ENCODE measurements at places on chromosomes 7 and 10.

DNA sequence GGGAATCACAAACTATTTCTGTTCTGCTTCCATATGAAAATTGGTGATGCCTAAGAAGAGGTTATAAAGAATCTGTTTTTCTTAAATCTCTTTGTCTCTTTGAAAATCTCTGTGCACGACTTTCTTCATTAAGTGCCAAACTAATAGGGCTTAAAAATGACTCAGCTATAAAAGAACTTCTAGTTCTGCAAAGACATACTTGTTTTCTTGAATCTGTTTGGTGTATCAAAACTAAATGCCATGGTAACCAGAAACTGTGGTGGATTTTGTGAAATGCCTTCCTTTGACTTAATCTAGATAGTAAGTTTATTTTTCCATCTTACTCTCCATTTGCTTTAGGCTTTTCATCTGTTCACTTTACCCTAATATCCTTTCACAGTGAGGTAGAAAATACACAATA, 417.8 kb downstream of the PARD3 start:
- no peak for DNase-seq

GRCh38 chr10:43079856-43080255, 3.0 kb downstream of the RET start:
- DNase-seq, result no peak

DNA sequence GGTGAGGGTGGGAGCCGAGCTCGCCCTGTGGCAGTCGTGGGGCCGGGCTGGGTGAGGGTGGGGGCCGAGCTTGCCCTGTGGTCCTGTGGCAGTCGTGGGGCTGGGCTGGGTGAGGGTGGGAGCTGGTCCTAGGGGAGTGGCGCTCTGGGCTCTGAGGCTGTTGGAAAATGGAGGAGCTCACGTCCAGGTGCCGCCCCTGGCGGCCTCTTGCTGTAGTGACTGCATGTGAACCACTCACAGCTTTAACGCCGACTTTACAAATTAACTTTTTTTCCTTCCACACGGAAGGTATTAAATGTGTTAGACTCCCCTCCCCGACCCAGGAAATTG, 312.6 kb downstream of the WDR37 start:
- DNase-seq, result no peak

GRCh38 chr7:94011714-94012353, 7.7 kb upstream of the BET1 start:
- no peak for DNase-seq

- no peak for DNase-seq
Measured at GRCh38 chr7:95324431-95324830, at the start of gene PON1. TSS of gene PON1 (minus strand) at chr7:95324532. CDS start at chr7:95324475, 57 bp downstream.

GRCh38 chr10:124654686-124655085, 89.5 kb downstream of the FAM53B start:
- no peak for DNase-seq

DNA sequence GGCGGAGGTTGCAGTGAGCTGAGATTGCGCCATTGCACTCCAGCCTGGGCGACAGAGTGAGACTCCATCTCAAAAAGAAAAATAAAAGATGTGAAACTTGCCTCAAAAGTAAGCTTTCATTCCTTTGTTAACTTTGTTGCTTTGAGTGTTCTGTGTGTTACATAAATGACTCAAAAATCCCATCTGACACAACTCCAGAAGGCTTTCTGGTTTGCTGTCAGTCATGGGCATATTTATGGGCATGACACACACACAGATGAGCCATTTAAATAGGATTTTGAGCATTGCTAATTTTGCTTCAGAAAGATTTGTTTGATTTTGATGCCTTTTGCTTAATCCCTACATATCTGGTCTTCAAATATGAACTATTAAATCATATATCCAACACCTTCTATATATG, 82.6 kb downstream of the CACNB2 start:
- no peak for DNase-seq

DNA sequence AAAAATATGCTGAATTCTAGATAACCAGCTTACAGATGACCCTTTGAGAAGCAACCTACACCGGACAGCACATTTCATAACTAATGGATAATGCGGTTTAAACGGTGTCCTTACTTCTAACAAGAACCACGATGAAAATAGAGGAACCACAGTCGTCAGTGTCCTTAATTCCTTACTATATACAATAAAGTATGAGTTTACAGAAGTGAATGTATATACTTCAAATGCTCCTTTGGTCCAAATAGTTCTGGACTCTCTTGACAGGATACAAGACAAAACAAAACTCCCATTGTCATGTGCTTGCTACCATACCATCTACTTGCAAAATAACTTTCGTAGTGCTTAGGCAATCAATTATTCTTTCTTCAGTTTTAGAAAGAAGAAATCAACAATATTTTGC, 2.4 kb downstream of the NAMPT start:
- DNase-seq, result no peak

DNA sequence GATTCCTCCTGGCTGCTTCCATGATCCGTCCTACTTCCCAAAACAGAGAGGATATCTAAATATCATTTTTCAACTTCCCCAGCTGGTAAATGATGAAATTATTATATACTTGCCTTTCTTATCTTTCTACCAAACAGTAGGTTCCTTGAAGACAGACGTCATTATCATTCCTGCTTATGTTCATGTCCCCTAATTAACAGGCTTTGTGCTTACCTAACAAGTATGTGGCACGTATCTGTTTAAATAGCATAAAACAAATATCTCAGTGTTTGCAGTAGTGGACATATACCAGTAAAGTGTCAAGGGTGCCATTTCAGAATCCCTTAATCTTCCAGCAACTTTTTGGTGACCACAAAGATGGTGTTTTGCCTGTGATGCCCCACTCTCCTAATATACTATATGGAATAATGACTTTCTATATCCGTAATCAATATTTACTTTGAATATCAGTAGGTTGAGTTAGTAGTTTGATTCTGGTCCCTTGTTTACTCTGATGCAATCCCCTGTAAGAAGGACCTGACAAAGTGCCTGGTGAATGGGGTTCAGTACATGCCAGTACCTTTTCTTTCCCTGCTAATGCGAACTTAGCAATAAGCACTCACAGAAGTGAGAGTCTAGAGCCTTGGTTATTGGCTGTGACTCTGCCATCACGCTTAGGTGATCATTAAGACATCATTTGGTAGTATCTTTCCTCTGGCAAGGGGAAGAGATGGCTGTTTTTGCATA, 124.4 kb downstream of the ITIH5 start:
- no peak for DNase-seq

GRCh38 chr10:71211053-71211452, 1.3 kb upstream of the UNC5B start:
- DNase-seq, result no peak

DNA sequence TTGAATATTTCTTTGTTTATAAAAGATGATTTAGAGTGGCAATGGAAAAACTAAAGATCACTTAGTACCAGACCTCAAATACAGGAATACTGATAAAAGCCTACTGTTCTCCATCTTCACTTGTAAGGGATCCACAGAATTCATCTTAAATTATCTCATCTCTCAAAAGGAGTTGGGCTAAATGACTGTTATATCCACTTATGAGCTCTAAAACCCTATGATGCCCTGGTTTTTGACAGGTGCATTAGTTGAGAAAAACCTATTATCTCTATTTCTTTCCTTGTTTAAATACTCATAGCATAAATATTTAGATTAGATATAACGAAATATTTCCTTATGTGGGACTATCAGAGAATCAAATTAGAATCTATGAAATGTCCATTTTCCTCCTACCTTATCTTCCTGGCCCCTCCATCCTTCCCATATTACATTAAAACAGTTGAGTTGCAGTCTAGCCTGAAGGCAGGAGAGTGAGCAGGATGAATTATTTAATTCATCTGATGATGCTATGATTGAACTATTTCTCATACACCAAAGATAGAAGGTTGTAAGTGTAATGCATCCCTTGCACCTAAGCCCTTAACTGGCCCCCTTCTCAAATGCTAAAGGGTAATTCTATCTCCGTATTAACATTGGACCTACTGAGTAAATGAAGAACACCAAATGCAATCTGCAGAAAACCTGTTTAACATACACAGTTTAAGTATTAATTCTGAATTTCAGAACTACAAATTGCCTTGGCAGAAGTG, 29.7 kb downstream of the PPP3CB start:
- DNase-seq, result no peak

DNA sequence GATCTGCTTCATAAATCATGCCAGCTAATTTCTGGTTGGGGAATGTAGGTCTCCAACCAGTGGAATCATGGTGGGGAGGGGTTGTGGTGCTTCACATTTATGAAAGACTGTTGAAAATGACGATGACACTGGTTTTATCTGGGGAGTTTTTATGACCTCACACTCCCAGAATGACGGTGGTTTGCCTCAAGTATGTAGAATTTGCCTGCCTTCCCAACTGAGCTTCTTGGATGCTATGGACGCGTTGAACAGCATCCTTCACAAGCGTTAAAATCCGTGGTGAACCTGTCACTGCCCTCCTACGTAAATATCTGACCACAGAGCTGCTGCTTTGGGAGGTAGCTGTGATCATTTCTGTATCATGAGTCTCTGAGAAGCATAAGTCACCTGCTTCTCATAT, 3.3 kb downstream of the INSYN2A start:
- DNase-seq, result no peak

- no peak for DNase-seq
Measured at GRCh38 chr7:105621617-105622016, 40.3 kb upstream of the EFCAB10 start.

- no peak for DNase-seq
Measured at GRCh38 chr7:99631295-99632109, 14.8 kb downstream of the ZSCAN25 start.

DNA sequence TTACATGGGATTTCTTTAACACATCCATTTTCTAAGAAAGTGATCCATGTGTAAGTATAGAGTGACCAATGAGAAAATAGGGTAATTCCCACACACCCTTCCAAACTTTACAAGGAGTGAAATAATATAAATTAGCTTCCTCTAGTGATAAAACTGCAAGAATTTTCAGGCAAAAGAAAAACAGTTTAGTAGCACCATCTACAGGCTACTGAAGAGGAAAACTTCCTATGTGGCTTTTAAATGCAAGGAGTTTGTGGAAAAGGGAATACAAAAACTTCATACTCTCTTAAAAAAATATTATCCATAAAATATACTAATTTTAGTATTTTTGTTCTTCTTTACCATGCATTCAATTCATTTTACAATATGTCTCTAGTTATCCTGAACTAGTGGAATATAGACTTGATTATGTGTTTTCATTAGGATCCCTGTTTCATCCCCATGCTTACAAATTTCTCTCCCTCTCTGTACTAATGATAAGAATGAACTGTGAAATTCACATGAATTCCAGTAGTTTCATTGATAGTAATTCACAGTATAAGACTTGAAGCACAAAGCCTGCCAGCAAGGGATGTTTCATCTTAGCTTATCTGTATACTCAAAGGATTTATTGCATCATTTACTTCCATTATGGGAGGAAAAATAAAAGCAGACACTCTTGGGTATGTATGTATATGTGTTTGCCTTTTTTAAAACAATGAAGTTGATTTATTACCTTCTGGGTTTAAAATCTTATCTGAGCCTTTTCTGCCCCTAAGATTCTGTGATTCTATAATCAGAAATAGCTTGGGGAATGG, 442.9 kb downstream of the AUTS2 start:
- DNase-seq, result no peak

- no peak for DNase-seq
Measured at GRCh38 chr10:121831237-121831636, 96.6 kb downstream of the ATE1 start.

GRCh38 chr10:59085054-59085453, 91.4 kb upstream of the PHYHIPL start:
- no peak for DNase-seq

DNA sequence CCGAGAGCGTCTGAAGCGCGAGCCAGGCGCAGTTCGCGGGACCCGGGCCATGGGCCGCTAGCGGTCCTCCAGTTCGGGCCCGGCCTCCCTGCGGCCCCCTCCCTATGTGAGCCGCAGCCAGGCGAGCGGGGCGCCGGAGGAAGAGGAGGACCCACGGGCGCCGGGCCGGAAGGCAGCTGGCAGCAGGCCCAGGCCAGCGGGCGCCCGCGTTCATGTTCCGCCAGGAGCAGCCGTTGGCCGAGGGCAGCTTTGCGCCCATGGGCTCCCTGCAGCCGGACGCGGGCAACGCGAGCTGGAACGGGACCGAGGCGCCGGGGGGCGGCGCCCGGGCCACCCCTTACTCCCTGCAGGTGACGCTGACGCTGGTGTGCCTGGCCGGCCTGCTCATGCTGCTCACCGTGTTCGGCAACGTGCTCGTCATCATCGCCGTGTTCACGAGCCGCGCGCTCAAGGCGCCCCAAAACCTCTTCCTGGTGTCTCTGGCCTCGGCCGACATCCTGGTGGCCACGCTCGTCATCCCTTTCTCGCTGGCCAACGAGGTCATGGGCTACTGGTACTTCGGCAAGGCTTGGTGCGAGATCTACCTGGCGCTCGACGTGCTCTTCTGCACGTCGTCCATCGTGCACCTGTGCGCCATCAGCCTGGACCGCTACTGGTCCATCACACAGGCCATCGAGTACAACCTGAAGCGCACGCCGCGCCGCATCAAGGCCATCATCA, 1.1 kb downstream of the ADRA2A start:
- DNase-seq, result no peak

- no peak for DNase-seq
Measured at GRCh38 chr7:103989200-103989784, at the start of gene RELN. TSS of gene RELN (minus strand) at chr7:103989658. CDS start at chr7:103989356, 302 bp downstream.

DNA sequence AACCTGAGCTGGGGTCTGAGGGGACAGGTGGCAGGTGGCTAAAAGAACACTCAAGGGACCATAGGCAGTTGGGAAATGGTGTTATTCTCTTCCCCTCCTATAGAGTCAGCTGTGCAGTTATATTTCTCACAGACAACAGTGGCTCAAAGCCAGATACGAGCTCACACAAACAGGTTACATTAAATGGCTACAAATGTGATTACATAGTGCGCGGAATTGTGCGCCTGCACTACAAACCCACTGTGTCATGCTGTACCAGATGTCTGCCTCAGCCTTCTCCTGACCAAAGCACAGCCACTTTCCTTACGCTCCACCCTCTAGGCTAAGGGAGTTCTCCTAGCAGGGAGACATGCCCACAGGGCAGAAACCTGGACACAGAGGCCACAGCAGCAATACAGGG, 387.2 kb downstream of the CNTNAP2 start:
- DNase-seq, result no peak

GRCh38 chr10:43125274-43125845, 12.9 kb upstream of the CSGALNACT2 start:
- no peak for DNase-seq

DNA sequence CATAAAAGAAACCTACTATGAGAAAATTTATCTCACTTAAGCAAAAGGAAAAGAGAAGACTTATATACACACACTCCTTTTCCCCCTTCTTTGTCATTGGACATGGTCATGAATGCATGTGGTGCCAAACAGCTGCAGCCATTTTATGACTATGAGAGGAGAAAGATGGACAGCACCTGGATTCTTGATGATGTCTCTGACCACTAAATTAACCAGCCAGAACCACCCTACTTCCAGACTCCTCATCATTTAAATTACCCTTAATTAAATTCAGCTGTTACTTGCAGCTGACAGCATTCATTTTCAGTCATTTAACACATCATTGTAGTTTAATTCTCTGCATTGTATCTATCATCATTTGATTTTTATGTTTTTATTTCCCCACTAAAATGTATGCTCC, 379.0 kb upstream of the HPS1 start:
- no peak for DNase-seq

DNA sequence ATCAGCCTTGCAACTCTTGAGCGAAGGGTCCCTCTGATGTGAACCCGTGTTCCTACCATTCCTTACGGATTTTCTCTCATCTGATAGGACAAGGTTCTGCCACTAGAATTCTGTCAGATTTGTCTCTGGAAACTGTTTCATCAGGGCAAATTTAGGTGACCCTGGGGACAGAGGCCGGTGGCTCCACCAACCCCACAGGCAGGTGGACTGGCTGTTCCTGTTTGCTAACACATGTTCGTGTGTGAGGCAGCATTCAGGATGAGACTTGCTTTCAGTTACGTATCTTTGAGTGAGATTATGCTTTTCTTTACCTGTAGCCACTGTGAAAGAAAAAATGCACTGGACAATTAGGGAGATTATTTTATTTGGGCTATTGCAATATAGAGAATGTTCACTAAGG, 449.9 kb downstream of the INHBA start:
- DNase-seq, result no peak

All from stimulated activated CD4-positive, alpha-beta T cell treated with anti-CD3 and anti-CD28 coated beads, Interleukin-1b, Interleukin-23, amount 100 ng/mL, for 1 hour (primary cell).